ENCODE measurements at places on chromosomes 3 and 15. TPM values are rescaled to one million over a fixed set of nuclear protein-coding genes. Genes with fewer than 3 reads are reported as not detected.

- no peak overlapping the region for H3K4me3 ChIP-seq
- H3K27ac ChIP-seq, result no peak overlapping the region
Measured at GRCh38 chr3:17592956-17593355, 149.5 kb downstream of the TBC1D5 start.

The AGBL1 gene
- total RNA-seq, result not detected

The STRA6 gene
- not detected for total RNA-seq

The RTP1 gene
- not detected for total RNA-seq

The IL20RB gene
- total RNA-seq, result not detected

The GP9 gene
- not detected for total RNA-seq

DNA sequence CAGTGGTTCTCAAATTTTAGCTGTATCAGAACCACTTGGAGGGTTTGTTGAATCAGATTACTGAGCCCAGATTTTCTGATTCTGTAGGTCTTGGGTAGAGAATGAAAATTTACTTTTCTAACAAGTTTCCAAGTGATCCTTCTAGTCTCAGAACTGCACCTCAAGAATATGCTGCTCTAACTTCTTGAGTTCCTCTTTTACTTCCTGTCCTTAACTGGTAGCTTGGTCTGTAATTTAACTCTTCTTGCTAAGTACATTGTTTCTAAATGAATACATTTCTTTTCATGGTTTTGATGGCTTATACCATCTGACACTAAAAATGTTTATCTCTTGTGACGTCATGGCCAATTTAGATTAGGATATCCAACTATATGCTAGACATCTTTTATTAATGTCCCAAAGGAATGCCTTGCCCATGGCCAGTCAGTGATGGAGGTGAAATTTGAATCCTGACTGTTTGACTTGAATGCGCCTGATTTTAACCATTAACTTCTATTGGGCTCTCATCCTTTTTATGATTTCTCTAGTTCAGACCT, 262.6 kb upstream of the NAALADL2 start:
- no peak overlapping the region for H3K27ac ChIP-seq
- no peaks in the 10 kb centered on the region for H3K27me3 ChIP-seq
- no peaks in the 10 kb centered on the region for H3K4me1 ChIP-seq
- no peak for DNase-seq
- no peak overlapping the region for H3K4me3 ChIP-seq
- no peaks in the 10 kb centered on the region for H3K36me3 ChIP-seq

GRCh38 chr3:9098716-9099675, 135.7 kb upstream of the RAD18 start:
- H3K4me1 ChIP-seq, result no peaks in the 10 kb centered on the region
- H3K27ac ChIP-seq, result no peak overlapping the region
- H3K36me3 ChIP-seq, result peaks cover under 1% of the 10 kb centered on the region
- H3K27me3 ChIP-seq, result no peaks in the 10 kb centered on the region

DNA sequence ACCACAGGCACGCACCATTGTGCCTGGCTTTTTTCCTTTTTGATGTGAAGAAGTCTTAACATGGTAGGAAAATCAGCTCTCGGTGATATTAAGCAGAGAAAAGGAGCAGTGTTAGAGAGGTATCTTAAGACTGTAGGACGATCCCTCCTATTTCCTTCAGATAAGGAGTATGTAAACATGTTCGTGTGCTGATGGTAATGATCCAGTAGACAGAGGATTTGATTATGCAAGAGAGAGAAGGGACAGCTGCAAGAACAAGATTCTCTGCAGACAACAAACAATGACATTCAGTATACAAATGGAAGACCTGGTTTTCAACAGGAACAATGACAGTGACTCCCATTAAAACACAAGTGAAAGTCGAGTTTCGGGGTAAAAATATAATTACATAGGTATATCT, 95.1 kb upstream of the MELTF start:
- no peak overlapping the region for H3K27ac ChIP-seq
- H3K36me3 ChIP-seq, result peaks cover 52% of the 10 kb centered on the region
- no peak for DNase-seq
- no peaks in the 10 kb centered on the region for H3K4me1 ChIP-seq
- H3K27me3 ChIP-seq, result no peaks in the 10 kb centered on the region

DNA sequence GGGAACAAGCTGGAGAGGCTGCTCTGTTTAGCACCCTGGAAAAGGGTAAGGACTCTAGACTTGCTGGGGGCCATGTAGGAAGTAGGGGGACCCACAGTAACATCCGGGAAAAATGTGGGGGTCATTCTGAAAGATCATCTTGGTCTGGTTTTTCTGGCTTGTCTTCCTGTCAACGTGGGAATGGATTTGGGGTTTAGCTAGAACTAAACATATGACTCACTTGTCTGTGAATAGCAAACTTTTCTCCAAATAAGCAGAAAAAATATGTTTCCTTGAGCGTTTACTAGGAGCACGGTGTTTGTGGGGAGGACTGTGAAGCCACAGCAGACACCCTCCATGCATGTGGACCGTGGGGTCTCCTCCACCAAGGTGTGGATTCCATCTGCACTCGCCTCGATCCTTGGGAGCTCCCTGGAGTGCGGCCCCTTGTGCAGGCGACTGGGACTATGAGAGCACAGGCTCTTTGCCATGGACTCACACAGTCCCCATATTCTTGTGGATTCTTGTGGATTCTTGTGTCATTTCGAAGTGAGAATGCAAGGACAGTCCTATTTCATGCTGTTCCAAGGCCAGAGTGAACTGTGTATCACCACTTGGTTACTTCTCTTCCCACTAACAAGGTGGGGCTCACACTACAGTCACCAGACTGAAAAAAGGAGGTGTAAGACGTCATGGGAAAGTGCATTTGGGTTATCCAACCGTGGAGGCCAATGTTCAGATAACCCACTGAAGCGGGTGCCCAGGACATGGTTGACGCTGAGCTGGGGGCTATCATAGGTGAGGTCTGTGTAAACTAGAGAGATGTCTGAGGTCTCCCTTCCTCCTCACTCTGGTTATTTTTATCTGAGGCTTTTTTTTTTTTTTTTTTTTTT, 25.5 kb downstream of the PGPEP1L start:
- H3K4me3 ChIP-seq, result no peak overlapping the region
- H3K4me1 ChIP-seq, result peaks cover 29% of the 10 kb centered on the region
- no peaks in the 10 kb centered on the region for H3K36me3 ChIP-seq
- DNase-seq, result no peak

DNA sequence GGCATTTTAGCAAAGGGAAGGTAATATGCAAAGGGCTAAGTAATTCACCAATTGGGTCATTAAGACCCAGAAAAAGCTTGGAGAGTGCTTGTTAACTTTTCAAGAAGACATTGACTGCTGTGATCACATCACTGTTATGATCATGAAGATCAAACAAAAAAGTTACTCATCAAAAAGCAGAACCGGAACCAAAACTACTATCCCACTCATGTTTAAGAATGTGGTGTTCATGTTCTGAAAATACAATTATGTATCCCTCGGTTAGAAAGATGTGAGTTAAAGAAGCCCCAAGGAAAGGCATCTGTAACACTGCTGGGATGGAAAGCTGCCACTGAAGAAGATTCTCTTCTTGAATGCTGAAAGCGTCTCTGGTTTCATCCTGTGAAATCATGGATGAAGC, 32.6 kb downstream of the BBX start:
- no peak overlapping the region for H3K27ac ChIP-seq
- no peaks in the 10 kb centered on the region for H3K27me3 ChIP-seq
- no peak for DNase-seq
- H3K36me3 ChIP-seq, result no peaks in the 10 kb centered on the region
- no peak overlapping the region for H3K4me3 ChIP-seq
- no peaks in the 10 kb centered on the region for H3K4me1 ChIP-seq

- no peak overlapping the region for H3K27ac ChIP-seq
- no peaks in the 10 kb centered on the region for H3K36me3 ChIP-seq
- DNase-seq, result peak; percentile 45
- H3K4me3 ChIP-seq, result no peak overlapping the region
Measured at GRCh38 chr15:78360367-78360801, 20.2 kb downstream of the CRABP1 start.

- H3K4me3 ChIP-seq, result no peak overlapping the region
- H3K27me3 ChIP-seq, result no peaks in the 10 kb centered on the region
- no peaks in the 10 kb centered on the region for H3K4me1 ChIP-seq
Measured at GRCh38 chr3:87101861-87102625, 111.1 kb upstream of the VGLL3 start.

The ZNF619 gene
- 5.1 TPM for total RNA-seq

The NEK10 gene
- 3.1 TPM for total RNA-seq

DNA sequence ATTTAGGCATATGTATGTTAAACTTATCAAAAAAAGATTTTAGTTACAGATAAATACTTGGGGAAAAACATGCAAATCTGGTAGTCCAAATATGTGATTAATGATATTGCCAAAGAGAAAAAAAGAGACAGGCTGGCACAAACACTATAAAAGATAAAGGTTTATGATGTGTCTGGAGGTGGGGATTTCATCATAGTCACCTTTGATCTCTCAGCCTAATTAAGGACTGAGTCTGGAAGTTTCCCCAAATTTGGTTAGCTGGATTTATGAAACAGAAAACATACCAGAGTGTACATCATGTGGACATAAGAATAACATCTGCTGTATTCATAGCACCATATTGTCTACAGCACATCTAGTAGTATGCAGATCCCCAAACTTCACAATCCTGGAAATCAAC, 157.0 kb downstream of the FGF12 start:
- no peak overlapping the region for H3K4me3 ChIP-seq
- H3K27me3 ChIP-seq, result no peaks in the 10 kb centered on the region
- H3K4me1 ChIP-seq, result peaks cover 21% of the 10 kb centered on the region
- no peaks in the 10 kb centered on the region for H3K36me3 ChIP-seq

The GOLGA8S gene
- total RNA-seq, result 0.65 TPM

GRCh38 chr3:95460274-95460673, 1354.1 kb upstream of the EPHA6 start:
- H3K4me3 ChIP-seq, result peak overlapping the region; percentile 5
- peak overlapping the region; percentile 26 for H3K27ac ChIP-seq
- no peak for DNase-seq
- H3K36me3 ChIP-seq, result no peaks in the 10 kb centered on the region

The FAM107A gene
- total RNA-seq, result 62.4 TPM

DNA sequence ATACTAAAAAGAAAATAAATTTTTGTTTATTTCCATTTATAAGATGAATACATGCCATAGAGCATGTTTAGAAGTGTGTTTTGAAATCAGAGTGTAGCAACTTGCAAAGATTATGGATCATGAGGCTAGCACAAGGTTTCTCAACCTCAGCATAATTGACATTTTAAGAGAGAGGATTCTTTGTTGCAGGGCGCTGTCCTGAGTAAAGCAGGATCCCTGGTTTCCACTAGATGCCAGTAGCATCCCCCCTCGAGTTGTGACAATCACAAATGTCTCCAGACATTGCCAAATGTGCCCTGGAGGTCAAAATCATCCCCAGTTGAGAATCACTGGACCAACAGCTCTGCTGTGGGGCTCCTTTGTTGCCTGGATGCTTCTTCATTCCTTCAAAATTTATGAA, 128.5 kb upstream of the RBMS3 start:
- no peak for DNase-seq
- H3K4me3 ChIP-seq, result no peak overlapping the region
- no peak overlapping the region for H3K27ac ChIP-seq

GRCh38 chr3:148763156-148763680, 64.4 kb upstream of the CPB1 start:
- no peaks in the 10 kb centered on the region for H3K36me3 ChIP-seq
- no peak for DNase-seq
- no peak overlapping the region for H3K4me3 ChIP-seq

GRCh38 chr15:80182611-80183261, 29.9 kb downstream of the FAH start:
- H3K27me3 ChIP-seq, result no peaks in the 10 kb centered on the region
- H3K27ac ChIP-seq, result no peak overlapping the region
- H3K36me3 ChIP-seq, result peaks cover 38% of the 10 kb centered on the region
- no peak overlapping the region for H3K4me3 ChIP-seq
- H3K4me1 ChIP-seq, result no peaks in the 10 kb centered on the region

The FGF12 gene
- total RNA-seq, result 290 TPM

DNA sequence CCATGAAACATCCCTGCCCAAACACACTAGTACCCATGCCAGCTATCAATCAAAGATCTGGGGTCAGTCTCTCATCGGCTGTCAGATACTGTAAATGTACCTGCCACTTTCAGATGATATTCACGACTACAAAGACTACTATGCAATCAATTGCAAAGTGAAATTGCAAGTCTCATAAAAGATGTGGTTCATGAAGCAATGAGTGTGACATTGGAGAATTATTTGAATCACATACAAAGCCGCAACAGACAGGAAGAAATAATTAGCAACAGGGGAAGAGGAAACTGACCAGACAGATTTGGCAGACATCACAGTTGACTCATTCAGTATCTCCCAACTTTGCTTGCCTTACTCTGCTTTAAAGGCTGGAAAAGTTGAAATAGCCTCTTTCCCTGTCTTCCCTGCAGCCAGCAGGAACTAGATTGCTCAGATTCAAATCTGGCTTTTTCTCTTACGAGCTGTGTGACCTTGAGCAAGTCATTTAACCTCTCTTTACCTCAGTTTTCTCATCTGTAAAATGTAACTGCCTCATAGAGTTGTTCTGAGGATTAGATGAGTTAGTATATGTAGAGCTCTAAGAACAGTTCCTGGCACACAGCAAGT, 95.7 kb upstream of the C3orf80 start:
- no peak for DNase-seq
- peaks cover 3% of the 10 kb centered on the region for H3K4me1 ChIP-seq
- no peaks in the 10 kb centered on the region for H3K27me3 ChIP-seq
- peak overlapping the region; percentile 66 for H3K27ac ChIP-seq
- no peaks in the 10 kb centered on the region for H3K36me3 ChIP-seq

GRCh38 chr3:28139288-28139687, 102.1 kb upstream of the CMC1 start:
- H3K27ac ChIP-seq, result peak overlapping the region; percentile 51
- H3K36me3 ChIP-seq, result no peaks in the 10 kb centered on the region
- DNase-seq, result peak; percentile 8

DNA sequence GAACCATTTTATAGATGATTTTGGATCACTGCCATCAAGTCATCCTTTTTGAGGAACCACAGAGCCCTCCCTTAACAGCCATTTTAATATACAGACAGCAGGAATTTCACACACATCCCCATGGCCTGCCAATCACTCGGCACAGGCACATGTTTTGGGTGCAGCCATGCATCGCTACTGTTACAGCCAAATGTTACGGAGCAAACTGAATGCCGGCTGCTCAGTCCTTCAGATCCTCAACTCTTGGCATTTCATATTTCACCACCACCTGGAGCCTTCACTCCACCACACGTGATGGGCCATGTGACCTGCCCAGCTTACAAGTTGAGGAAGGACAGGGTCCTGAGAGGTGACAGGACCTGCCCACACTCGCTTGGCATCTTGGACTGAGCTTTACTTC, 90.8 kb downstream of the OXNAD1 start:
- DNase-seq, result no peak
- no peak overlapping the region for H3K4me3 ChIP-seq
- H3K4me1 ChIP-seq, result no peaks in the 10 kb centered on the region
- no peak overlapping the region for H3K27ac ChIP-seq
- H3K27me3 ChIP-seq, result no peaks in the 10 kb centered on the region
- H3K36me3 ChIP-seq, result peaks cover 49% of the 10 kb centered on the region

- H3K4me1 ChIP-seq, result no peaks in the 10 kb centered on the region
- no peak for DNase-seq
- no peaks in the 10 kb centered on the region for H3K36me3 ChIP-seq
Measured at GRCh38 chr3:55156851-55157650, 229.2 kb upstream of the LRTM1 start.
